Astrocyte (in vitro differentiated cells and primary cell): ENCODE measurements at places on chromosomes 1 and 21. TPM values are rescaled to one million over a fixed set of nuclear protein-coding genes. Genes with fewer than 3 reads are reported as not detected.

- DNase-seq = peak; percentile 94
Measured at GRCh38 chr1:177873238-177873637, 96.6 kb downstream of the SEC16B start.

The KNCN gene
- not detected in 2 replicates for total RNA-seq

- no peak for DNase-seq
Measured at GRCh38 chr1:239891621-239892358, 199.9 kb upstream of the FMN2 start.

DNA sequence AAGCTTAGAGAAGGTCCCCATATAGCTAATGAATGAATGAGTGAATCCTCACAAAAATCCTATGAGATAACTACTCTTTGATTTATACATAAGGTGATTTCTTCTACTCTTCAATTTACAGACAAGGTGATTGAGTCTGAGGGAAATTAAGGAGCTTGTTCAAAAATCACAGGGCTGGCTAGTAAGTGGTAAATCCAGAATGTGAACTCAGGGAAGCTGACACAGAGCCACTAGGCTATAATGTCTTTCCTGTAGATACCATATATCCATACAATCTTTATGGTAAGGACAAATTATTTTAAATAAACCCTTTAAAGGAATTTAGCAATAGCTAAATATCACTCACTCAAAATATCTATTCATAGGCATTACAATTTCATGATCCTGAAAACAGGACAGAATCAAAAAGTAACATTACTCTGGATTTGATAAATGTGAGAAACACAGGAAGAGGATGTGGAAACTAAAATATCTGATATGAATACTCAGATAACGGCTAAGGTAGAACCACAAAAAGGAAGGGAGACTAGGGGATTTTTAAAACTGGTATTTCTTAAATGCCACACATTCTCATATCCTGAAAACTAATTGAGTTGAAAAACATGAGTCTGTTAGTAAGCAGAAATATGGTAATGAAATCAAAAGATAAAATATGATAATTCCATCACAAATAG, 108.2 kb downstream of the NBPF12 start:
- DNase-seq = no peak

GRCh38 chr1:200015811-200016210, 11.7 kb upstream of the NR5A2 start:
- no peak for DNase-seq

- DNase-seq = peak; percentile 97
Measured at GRCh38 chr1:84253891-84254290, 47.6 kb upstream of the SAMD13 start.

DNA sequence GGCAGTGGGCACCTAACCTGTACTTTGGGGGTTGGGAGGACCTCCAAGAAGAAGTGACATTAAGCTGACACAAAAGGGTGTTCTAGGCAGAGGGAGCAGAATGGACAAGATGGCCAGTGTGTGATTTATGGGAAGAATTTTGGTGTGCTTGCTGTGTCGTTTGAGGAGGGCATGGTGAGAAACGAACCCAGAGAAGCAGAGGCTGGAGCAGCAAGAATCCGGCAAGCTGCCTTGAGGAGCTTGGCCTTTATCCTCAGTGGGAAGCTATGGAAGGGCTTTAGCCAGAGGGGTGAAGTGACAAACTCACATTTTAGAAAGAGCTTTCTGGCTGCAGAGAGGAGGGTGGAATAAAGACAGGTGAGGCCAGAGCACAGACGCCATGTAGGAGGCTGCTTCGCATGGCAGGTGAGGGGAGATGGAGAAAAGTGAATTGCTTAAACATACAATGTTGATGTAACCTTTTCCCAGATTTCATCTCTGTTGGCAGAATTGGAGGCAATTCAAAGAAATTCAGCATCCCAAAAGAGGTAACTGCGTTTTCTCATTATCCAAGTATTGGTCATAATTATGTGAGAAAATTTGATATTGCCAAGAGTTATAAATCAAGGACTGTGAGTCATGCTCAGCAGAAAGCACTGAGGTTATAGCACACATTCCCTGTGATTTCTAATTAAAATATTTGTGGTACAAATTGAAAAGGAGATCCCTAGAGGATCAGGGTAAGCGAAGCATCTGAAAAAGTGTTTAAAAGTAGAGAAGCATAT, 26.5 kb downstream of the TRIM45 start:
- DNase-seq = peak; percentile 95

GRCh38 chr1:201713086-201713810, 115.7 kb upstream of the IPO9 start:
- DNase-seq = peak; percentile 98

DNA sequence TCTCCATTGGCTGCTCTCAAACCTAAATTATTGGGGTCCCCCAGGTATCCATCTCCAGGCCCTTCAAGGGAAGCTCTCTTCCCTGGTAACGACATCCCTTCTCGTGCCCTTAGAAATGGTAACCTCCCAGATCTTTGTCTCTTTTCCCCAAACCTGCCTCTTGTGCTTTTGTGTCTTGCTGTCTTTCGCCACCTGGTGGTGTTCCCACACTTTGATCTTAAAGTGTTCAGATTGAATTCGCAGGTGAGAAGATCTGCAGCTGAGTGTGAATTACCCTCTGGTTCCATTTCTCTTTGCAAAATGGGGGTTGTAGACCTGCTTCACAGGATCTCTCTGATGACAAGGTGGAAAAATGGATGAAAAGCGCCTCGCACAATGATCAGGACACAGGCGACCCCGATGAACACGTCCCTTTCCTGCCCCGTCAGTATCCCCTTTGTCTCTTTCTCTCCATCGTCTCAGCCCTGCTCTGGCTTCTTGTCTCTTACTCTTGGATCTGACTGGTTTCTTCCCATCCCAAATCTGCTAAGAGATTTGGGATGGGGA, 53.1 kb downstream of the DOP1B start:
- DNase-seq = peak; percentile 58

The TAS1R1 gene
- not detected in 2 replicates for total RNA-seq

- no peak for DNase-seq
Measured at GRCh38 chr1:147245586-147246021, 3.1 kb downstream of the CHD1L start.

DNA sequence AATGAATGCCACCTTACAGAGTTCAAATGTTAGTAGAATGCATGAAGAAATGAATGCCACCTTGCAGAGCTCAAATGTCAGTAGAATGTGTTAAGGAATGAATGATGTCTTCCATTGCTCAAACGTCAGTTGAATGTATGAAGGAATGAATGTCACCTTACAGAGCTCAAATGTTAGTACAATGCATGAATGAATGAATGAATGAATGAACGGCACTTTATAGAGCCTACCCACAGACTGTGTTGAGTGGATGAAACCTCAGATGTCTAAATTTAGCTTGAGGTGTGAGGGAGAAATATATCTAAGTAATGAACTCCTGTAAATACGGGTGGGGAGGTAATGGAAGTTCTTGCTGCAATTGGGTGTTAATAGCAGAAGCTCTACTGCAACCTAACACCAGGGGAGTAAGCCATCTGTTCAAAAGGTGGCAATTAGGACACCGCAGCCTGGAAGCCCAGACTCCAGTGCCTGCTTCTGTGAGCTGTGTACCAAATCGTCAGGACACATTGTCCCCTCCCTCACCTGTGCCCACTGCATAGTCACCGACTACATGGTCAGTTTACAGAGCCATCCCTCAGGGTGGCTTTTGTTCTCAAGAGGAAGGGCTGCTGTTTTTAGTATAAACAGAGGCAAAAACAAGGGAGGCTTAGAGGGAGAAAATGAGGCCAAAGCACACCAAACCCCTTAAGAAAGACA, 26.7 kb downstream of the SUSD4 start:
- DNase-seq = no peak

The PLA2G2F gene
- 0.23 TPM in 1 of 2 replicates, not detected in the other for total RNA-seq
